Upper lobe of left lung (tissue), 6 donors: ENCODE measurements at places on chromosomes 12 and 14.

DNA sequence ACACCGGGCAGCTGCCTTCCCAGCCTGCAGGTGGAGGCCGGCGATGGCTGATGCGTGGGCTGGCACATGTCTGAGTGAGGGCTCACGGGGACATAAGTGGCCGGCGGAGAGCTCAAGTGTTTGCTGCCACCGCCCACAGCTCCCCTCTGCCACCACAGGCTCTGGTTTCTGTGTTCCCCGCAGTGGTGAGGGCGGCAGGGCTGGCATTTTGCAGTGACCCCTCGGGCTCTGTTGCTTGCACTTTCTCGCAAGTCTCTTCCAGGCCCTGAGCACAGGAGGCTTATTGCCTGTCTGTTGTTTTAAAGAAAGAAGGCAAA lies 271.0 kb upstream of the RTL1 start:
- DNase-seq: peak; percentile 47

DNA sequence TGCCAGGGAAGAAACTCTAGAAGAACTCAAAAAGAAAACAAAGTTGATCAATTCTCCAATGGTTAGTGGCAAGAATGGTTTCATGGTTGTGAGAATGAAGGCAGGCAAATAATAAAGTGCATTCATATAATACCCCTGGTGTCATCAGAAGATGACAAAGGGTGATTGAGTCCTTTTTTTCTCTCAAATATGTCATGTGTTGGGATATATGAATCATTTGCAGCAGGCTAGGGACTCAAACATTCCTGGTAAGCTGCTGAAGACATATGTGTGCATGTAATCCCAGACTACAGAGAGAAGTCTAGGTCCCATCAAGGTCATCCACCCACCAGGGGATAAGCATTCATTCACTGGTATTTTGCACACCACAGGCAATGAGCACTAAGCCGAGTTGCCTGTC lies 82.4 kb upstream of the MYF6 start:
- DNase-seq: no peak

- no peak for DNase-seq
These were observed 96.2 kb upstream of the MED13L start for GRCh38 chr12:116373572-116374206.

GRCh38 chr12:84641940-84642545 lies 270.6 kb downstream of the SLC6A15 start:
- DNase-seq: no peak

GRCh38 chr14:101126731-101127130 lies 223.2 kb upstream of the RTL1 start:
- no peak for DNase-seq
